ENCODE measurements at places on chromosomes 3 and 15.

DNA sequence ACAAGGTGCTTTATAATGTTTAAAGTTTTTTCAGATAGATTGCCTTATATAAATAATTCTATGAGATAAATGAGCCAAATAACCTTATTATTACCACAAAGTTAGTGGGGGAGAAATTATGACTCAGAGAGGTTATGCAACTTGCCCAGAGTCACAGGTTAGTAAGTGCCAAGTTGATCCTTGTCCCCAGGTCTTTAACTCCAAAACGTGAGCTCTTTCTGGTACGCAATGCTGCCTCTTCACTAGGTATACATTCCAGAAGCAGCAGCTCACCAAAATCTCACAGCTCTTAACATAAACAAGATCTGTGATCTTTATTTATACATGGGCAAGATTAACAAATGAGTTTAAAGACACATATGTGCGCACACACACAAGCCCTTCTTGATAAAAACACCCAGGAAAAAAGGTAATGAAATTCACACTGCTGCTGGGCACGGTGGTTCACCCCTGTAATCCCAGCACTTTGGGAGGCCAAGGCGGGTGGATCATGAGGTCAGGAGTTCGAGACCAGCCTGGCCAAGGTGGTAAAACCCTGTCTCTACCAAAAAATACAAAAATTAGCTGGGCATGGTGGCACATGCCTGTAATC lies 59.8 kb upstream of the NR2F2 start:
- DNase-seq: no peak

- no peak for DNase-seq
Measured at GRCh38 chr3:139304383-139304782, 39.4 kb upstream of the MRPS22 start.

- DNase-seq: no peak
Measured at GRCh38 chr3:143208976-143209714, 89.6 kb downstream of the CHST2 start.

DNA sequence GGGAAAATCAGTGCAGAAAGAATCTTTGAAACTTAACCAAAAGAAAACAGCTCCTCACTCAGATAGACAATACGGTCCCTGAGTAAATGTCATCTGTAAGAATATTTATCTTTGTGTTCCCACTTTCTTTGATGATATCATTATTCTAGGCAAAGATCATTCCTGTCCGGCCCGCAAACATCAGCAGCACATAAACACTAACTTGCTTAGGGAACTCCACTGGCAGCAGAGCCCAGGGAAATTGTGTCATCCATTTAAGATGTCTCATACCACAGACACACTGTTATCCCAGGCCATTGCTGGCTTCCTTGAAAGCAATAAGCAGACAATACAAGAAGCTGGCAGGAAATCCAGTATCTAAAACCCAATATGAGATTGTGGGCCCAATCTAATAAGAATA lies 20.1 kb upstream of the CD96 start:
- DNase-seq: no peak

DNA sequence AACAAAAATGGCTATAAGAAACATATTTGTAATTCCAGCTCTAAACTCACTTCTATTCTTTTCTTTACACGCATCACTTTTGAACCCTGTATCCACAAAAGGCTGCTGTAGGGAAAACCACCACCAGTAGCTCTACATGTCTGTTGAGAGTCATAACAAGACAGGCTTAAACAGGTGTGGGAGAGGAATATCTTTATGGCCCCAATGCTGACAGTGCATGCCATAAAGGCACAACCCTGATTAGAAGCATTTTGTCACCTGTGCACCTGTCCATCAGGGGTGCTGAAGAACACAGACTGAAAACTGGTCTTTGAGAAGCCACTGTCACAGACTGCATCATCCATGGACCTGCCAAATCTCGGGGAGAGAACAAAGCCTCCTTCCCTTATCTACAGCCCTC lies 11.6 kb upstream of the CSPG5 start:
- no peak for DNase-seq

All from stimulated activated CD4-positive, alpha-beta T cell treated with anti-CD3 and anti-CD28 coated beads, Interleukin-12 subunit alpha, Interleukin-12 subunit beta, amount 100 ng/mL, for 24 hours (primary cell).